ENCODE measurements at places on chromosomes 5 and 9.
A peak's percentile ranks its signal among the peaks of the same experiment; 100 is the strongest.

DNA sequence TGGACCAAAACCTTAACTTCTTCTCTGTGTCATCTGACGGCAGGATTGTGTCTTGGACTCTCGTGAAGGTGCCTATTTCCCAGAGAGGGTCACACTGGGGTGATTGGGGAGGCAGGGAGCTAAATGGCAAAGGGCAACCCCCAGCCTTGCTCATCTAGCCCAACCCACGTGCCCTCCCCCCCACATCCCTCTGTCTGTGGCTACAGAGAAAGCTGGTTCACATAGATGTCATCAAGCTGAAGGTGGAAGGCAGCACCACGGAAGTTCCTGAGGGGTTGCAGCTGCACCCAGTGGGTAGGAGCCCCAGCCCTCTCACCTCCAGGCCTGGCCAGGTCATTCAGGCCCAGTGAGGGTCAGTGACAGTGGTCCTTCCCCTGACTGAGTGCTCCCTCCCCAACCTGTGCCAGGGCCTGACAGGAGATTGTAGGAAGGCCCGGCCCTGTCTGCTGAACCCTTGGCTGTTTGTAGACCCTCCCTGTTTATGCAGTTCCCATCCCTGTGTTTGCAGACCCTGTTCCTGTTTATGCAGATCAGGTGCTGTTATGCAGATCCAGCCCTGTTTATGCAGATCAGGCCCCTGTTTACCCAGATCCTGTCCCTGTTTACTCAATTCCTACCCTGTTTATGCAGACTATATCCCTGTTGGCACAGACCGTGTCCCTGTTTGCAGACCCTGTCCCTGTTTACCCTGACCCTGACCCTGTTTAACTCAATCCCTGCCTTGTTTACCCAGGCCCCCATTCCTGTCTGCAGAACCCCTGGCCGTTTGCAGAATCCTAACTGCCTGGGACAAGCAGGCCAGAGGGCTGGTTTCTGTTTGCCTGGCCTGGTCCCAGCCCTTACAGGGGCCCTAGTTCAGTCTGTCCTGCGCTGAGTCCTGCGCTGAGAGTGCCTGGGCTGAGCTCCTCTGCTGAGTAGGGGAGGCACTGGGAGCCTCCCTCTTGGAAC is 10.4 kb downstream of the ENHO start:
- no peak for DNase-seq

DNA sequence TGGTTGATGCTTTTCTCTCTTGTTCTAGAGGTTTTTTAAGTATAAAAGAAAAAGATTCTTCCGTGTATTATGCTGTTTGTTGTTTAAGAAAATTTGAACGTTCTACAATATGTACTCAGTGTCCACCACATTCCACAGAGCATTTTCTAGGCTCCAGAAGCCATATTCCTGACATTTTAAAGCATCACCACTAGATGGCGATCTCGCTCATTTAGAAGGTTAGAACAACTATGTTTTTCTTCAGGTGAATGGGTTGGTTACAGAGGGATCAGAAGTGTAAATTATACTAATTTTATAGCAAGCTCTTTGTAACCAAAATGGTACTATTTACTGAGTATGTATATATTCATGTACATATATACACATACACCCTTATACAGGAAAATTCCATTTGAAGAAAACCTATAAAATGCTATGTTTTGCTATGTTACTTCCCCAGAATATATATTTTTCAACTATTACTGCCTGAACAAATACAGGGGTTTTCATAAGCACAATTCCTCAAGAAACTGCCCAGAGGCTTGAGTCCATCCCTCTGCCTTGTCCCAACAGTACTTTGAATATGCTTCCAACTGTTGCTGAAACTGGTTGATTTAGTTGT is 284.3 kb downstream of the CCDC171 start:
- DNase-seq = peak; percentile 40

DNA sequence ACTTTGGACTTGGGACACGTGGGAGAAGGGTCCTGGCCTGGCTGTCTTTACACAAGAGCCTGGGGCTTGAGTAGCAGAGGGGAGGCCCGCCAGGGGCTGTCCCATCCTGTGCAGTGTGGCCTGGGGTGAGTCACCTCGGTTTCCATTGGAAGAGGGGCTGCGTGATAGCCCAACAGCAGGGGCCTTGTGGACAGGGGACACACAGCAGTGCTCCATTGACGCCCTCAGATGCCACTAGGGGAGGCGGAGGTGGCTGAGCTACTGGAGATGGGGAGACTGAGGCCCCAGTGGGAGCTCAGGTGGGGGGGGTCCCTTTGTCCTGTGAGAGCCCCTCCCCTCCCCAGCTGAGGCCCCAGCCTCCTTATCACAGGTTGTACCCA is 50.0 kb upstream of the RNU6ATAC start:
- no peak for DNase-seq

GRCh38 chr5:119583684-119584083 is 45.7 kb upstream of the FAM170A start:
- peak; percentile 52 for DNase-seq

GRCh38 chr5:2330325-2331130 is 420.9 kb downstream of the IRX2 start:
- DNase-seq = no peak

DNA sequence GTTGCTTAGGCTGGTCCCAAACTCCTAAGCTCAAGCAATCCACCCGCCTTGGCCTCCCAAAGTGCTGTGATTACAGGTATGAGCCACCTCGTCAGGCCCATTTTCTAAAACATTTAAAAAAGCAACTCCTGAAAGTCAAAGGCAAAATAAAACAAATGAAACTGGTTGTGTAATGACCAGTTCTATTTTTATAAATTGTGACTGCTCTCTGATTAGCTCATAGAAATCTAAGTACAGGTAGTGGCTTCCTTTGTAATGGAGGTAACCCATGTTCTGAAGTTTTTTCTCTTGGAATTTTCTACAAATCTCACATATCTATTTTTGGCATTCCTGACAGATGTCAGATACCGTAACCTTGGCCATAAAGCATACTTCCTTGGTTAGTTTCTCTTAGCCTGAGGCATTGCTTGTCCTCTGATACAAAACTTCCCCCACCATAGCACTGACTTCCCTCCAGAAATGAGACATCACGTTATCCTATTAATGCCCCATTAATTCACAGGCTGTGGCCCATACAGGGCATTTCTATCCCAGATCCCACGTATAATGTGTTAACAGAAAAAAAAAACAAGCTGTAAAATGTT is 14.1 kb upstream of the AK3 start:
- DNase-seq = no peak

DNA sequence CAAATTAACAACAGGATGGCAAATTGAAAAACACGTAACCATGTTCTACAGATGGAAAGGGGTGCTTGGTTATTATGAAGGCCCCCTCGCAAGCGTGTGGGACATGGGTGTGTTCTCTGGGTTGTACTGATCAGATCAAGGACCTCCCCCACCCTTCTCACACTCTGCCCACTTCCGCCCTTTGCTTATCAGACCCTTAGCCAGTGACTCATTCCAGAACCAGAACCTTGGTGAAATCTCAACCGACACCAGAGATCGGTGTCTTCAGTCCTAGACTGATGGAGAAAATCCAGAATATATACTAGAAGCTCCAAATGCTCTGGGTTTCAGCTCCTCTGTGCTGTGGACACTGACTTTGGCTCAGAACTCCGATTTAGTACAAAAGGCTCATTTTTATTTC is 64.9 kb downstream of the PTTG1 start:
- no peak for DNase-seq

DNA sequence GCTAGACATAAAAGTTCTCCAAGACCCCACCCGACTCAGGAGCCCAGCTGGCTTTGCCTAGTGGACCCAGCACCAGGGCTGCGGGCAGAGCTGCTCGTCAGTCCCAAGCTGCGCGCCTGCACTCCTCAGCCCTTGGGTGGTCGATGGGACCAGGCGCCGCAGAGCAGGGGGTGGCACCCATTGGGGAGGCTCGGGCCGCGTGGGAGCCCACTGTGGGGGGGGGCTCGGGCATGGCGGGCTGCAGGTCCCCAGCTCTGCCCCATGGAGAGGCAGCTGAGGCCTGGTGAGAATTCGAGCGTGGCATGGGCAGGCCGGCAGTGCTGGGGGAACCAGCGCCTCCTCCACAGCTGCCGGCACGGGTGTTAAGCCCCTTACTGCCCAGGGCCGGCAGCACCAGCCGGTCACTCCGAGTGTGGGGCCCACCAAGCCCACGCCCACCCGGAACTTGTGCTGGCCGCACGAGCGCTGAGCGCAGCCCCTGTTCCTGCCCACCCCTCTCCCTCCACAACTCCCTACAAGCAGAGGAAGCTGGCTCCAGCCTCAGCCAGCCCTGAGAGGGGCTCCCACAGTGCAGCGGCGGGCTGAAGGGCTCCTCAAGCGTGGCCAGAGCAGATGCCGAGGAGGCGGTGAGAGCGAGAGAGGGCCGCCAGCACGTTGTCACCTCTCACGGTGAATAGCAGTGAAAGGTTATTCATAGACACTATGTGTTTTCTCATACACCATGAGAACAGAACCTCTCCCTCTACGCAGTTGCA is 54.9 kb downstream of the RAPGEF6 start:
- DNase-seq = no peak

DNA sequence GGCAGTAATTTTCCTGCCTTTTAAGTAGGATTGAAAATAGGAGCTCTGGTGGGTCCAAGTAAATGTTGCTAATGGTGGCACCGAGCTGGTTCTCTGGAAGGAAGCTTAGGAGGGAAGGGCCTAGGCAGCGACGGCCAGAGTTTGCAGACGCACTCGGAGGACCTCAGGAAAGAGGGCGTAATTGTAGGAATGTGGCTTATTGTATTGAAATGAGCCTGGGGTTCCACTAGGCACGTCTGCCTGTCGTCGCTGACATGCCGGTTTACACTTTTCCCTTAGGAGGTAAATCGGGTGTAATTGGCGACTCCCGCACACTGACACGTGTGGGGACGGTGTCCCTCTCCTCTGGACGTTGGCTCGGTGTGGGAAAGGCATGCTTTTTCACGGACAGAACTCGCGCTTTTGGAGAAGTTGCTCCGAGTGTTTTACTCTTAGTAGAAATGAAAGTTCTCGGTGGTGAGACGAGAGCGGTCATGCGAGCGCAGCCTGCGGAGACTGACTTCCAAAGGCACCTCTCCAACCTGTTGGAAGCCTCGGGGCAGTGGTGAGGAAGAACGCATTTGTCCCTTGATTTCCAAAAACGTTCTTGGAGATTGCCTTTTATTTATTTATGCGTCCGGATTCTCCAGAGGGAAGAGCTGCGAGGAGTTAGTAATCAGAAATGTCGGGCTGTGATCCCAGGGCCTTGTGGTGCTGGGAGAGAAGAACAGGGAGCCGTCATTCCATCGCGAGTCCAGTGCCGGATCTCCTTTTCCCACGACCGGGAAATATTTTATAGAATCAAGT is 1.3 kb downstream of the NR4A3 start:
- DNase-seq = peak; percentile 31

DNA sequence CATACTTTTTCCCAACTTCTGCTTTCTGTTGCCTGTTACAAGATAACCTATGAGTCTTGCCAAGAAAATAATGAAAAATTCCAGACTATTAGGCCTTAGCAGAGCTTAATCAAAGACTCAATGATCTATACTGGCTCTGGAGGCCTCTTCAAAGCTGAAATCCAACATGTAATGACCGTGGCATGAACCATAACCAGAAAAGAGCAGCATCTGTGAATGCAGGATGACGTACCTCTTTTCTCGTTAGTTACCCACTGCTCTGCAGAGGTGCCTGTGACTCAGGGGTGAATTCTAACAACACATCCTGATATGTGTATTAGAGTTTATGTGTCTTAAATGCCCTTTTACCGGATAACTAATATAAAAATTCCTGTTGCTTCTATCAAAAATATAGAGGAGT is 645.4 kb downstream of the PRELID2 start:
- DNase-seq = no peak

DNA sequence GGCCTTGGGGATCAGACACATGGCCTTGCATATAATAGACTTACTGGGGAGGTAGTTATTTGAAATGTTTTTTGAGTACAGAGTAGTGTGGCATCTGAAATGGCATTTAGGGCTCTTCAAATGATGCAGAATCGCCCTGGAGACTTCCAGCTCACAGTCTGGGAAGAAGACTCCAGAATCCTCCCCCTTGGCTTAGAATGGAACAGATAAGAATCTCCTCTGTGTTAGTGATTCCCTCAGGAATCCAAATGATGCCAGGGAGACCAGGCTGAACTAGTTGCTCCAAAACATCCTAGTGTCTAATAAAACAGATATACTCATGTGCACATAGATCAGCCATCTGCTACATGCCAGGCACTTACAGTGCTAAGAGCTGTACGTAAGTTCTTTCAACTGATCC is 38.6 kb upstream of the SMC5 start:
- no peak for DNase-seq

DNA sequence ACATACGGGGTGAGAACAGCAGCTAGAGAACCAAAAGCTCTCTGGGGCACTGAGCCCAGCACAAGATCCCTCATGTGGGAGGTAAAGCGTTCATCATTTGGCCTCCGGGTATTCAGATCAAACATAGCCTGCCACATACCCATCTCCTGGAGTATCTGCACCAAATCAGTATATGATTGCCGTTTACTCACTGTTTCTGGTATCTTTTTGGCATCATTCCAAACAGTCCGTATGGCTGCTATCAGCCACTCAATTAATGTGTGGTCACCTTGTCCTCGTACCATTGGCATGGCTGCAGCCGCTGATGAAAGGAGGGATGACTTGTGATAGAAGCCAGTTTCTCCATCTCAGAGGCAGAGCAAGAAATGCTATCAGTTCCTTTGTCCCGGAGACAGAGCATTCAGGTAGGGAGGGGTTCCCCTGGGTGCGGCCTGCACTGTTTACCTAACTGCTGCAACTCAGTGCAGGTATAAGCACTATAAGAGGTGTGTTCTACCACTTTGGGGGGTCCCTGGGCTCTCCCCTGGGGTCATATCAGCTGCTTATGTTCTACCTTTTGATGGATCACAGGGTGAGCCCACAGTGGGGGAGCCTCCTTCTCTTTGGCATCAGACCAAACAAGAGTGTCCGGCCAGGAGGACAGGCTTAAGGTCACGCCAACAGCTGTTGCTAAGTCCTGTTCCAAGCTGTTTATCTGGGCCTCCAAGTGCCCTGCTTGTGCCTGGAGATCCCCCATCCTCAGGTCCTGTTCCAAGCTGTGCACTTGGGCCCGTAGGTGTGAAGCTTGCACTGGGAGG is 9.4 kb downstream of the DMAC1 start:
- no peak for DNase-seq

GRCh38 chr5:155052532-155052931 is 39.0 kb downstream of the KIF4B start:
- DNase-seq = no peak

- DNase-seq = no peak
Observed at GRCh38 chr5:149471406-149472183, 79.6 kb downstream of the CSNK1A1 start.

- DNase-seq = no peak
Observed at GRCh38 chr5:67164856-67165525, 31.6 kb downstream of the CD180 start.

- DNase-seq = no peak
Observed at GRCh38 chr5:88480245-88480644, 211.6 kb upstream of the TMEM161B start.

DNA sequence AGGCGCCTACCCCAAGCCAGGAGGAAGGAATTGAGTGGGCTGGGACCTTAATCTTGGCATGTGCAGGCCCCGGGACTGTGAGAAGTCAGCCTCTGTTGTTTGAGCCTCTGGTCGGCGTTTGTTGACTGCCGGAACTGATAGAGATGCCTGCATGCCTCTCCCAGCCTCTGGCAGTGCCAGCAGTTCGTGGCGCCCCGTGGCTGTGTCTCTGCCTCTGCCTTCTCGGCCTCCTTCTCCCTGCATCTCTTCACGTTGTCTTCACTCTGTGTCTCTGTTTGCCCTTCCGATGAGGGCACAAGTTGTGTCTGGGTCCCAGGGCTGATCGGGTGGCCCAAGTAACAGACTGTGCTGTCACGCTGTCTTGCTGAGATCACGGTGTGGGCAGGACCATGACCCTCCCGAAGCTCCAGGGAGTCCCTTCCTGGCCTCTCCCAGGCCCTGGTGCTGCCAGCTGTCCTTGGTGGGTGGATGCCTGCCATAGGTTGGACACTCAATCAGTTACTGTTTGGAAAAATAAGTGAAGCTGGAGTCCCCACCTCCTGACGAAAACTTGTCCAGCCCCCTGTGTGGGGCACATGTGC is 133.5 kb upstream of the LPCAT1 start:
- no peak for DNase-seq
